ENCODE measurements at places on chromosomes 1 and 21.

GRCh38 chr1:91643431-91643830 lies 142.8 kb downstream of the CDC7 start:
- DNase-seq = no peak

DNA sequence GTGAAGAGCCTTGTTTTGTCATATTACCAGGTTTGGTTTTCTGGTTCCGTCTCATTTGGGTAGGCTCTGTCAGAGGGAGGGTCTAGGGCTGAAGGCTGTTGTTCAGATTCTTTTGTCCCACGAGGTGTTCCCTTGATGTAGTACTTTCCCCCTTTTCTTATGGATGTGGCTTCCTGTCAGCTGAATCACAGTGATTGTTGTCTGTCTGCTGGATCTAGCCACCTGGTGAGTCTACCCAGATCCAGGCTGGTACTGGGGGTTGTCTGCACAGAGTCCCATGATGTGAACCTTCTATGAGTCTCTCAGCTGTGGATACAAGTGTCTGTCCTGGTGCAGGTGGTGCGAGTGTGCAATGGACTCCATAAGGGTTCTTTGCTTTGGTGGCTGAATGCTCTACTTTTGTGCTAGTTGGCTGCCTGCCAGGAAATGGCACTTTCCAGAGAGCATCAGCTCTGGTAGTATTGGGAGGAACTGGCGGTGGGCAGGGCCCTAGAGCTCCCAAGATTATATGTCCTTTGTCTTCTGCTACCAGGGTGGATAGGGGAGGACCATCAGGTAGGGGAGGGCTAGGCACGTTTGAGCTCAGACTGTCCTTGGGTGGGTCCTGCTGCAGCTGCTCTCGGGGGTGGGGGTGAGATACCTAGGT lies 246.0 kb downstream of the RYR2 start:
- no peak for DNase-seq

DNA sequence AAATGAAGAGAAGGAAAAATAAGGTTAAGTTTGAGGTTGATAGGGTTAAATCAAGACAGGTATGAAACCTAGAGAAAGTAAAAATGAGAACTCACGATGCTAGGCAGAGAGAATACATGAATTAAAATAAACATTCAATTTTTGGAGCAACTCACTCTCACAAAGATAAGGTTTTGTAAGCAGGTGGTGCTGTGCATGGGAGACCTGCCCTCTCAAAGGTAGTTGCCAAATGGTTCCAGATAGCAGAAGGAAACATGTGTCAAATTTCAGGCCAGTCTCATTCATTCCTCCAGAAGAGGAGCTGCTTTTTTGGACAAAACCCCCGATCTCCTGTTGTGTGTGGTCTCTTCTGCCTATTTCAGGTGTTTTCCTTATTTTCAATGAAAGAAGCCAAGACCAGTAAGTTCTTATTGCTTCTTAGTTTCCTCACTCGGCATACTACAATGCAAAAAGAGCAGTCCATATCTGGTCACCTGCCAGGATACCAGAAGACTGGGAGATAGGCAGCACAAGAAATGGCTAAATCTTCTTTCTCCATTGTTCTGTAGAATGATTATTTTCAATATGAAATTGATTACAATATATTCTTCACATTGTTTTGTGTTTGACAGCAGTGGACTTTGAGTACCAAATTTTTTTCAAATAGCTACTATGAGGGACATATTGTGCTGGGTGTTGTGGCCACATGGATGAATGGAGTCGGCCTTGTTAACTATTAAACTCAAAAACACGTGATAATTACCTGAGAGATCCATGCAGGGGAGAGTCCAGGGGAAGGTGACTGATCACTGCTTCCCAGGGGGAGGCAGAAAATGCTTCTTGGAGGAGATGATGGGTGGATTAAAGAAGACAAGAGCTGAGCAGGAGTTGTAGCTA lies 3.6 kb downstream of the CR1L start:
- DNase-seq = no peak

DNA sequence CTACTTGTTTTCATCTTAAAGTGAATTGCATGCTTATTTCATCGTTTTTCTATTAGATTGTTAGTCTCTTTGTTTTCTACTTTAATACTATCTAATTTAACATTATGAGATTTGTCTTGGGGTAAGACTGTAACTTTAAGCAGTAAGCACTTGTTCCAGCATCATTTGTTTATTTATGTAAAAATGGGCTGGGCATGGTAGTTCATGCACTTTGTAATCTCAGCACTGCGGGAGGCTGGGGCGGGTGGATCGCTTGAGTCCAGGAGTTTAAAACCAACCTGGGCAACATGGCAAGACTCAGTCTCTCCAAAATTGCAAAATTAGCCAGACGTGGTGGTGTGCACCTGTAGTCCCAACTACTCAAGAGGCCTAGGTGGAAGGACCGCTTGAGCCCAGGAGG lies 15.3 kb upstream of the PAXBP1 start:
- DNase-seq = no peak

GRCh38 chr1:6911974-6912373 lies 126.7 kb downstream of the CAMTA1 start:
- no peak for DNase-seq

DNA sequence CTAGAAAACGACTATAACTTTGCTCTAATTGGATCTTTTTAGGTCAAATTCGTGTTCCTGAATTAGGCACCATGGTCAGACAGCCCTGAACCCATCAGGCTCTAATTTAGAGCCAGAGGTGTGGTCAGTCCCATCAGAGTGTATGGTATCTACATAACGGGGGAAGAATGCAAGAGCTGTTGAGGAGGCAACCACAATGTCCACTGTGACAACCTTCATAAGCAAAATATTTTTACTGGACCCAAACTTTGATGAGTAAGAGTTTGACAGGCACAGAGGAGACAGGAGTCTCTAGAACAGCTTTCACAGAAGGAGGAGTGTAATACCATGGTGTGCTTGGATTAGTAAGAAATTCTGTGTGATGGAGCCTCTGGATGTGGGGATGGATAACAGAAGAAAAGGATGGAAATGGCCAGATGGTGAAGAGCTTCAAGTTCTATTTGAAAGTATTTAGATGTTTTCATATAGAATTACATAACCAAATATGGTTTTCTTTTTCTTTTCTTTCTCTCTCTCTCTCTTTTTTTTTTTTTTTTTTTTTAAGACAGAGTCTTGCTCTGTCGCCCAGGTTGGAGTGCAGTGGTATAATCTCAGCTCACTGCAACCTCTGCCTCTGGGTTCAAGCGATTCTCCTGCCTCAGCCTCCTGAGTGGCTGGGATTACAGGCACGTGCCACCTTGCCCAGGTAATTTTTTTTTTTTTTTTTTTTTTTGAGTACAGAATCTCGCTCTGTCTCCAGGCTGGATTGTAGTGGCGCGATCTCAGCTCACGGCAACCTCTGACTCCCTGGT lies 24.9 kb downstream of the UBE2U start:
- no peak for DNase-seq

GRCh38 chr21:45064091-45064490 lies 10.3 kb upstream of the ADARB1 start:
- no peak for DNase-seq

DNA sequence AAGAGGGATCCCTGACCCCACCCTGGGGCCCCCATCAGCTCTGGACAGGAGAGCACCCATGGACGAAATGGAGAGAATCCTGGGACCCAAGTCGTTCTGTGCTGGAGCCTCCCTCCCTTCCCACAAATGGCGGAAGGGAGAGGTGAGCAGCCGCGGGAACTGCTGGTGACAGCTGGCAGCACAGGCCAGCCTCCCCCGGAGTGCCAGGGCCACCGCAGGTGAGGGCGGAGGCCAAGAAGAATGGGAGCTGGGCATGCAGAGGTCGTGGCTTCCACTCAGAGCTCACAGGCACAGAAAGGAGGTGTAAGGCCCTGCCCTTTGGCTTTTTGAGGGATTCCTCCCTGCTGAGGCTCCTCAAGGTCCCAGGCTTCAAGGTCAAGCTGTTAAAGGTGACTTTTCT lies 24.6 kb downstream of the SLC1A7 start:
- no peak for DNase-seq

DNA sequence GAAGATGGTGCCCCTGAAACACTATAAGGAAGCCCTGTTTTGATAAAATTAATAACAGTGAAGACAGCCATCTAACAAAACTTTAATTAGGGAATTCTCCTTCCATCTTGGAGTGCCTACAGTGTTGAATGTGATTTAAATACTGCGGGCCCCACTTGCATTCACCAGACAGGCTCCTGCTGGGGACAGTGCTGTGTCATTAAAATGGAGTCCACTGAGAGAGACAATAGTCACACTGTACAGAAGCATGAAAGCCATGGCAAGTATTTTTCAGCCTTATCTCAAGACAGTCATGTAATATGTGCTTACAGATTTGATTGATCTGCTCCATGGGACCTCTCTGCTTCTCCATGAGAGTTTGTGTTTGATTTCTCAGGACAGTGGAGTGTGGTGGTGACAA lies 29.7 kb upstream of the ZBTB18 start:
- no peak for DNase-seq

DNA sequence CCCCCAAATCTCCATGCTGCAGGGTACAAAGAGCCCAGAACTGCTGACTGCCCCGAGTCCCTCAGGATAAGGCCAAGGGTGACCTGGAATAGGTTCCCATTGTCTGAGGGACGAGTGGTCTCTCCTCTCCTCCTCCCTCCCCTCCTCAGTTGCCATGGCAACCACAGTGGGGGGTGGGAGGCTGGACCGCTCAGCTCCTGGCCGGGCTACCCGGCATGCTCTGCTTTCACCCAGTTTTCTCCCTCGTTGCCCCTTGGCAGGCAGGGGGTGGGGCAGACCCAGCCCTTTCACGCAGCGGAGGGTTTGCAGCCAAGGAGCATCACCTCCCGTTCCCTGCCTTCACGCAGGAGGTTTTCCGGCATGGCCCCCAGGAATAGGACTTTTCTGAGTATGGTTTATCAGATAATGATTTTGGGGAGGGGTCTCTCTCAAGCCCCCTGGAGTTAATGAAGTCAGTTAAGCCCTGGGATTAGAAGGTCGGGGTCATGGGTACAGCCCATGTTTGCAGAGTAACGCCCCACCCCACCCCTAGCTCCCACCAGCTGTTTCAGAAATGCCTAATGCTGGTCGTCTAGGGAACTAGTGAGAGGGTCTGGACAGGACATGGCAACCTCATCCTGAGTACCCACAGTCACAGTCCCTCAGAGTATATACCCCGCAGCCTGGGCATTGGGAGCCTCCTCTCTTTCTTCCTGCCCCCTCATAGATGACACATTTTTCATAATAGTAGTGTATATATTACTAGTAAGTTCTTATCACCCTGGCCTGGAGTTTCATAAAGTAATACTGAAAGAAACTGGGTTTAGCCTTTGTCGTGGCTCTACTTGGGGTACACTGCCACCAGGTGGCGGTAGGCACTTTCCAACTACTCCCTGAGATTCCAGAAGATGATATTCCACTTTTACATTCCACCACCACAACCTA lies 20.7 kb downstream of the C1QB start:
- DNase-seq = no peak

DNA sequence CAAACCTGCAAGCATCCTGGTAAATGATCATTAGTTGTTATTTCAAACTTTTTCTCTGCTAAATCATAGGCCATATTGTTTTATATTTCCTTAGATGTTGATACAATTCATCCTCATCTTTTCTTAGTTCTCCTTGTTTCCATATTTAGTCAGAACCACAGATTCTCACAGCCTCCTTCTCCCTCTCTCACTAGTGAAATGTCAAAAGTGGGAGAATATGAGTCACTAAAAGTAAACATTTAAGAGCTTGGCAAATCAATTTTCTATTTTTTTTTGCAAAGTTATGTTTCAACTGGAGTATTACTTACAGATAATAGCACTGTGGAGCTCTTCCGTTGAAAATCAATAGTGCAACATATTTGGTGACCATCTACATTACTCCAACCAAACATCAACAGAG lies 308.8 kb downstream of the COL11A1 start:
- no peak for DNase-seq
